ENCODE measurements at places on chromosomes 12 and 14. TPM values are rescaled to one million over a fixed set of nuclear protein-coding genes. Genes with fewer than 3 reads are reported as not detected.

The DHH gene
- total RNA-seq = 0.08 TPM

The KMT2D gene
- total RNA-seq = 39.6 TPM

The PRPH gene
- not detected for total RNA-seq

The GPR65 gene
- total RNA-seq = 4.5 TPM

The SERPINA1 gene
- 22,719 TPM for total RNA-seq

The C12orf50 gene
- not detected for total RNA-seq

The PAPLN gene
- total RNA-seq = 1.3 TPM

The KIAA0586 gene
- 9.9 TPM for total RNA-seq

The TMEM132C gene
- 0.05 TPM for total RNA-seq

The ANHX gene
- not detected for total RNA-seq

The BAZ1A gene
- 44.9 TPM for total RNA-seq

The RASSF9 gene
- total RNA-seq = 1.0 TPM
